ENCODE measurements at places on chromosomes 5 and 9.

DNA sequence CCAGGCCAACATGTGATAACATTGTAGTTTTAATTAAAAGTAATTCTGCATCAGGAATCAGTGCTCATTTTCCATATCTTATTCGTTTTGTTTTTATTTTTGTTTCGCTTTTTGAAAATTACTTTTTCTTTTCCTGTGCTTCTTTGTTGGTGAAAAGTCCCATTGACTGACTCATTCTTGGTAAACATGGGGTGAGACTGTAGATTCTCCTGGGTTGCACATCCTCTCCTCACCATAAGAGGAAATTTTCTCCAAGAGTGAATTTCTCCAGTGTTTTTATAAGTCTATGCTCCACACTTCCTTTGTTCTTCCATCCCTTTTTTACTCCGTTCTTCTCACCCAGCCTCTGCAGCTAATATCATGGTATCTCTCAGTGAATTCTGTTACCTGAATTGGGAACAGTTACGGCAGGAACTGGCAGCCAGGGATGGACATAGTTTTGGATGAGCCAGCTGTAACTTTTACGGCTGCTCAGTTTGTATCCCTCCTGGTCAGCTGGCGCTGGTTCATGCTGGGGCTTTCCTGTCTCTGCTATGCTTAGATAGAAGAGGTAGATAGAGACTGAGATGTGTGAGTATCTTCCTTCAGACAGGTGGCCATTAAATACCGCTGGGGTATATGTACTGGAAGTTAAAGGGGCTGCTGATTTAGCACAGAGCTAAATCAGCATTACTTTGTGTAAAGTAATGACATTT is 80.0 kb downstream of the MAN2A1 start:
- DNase-seq = no peak

DNA sequence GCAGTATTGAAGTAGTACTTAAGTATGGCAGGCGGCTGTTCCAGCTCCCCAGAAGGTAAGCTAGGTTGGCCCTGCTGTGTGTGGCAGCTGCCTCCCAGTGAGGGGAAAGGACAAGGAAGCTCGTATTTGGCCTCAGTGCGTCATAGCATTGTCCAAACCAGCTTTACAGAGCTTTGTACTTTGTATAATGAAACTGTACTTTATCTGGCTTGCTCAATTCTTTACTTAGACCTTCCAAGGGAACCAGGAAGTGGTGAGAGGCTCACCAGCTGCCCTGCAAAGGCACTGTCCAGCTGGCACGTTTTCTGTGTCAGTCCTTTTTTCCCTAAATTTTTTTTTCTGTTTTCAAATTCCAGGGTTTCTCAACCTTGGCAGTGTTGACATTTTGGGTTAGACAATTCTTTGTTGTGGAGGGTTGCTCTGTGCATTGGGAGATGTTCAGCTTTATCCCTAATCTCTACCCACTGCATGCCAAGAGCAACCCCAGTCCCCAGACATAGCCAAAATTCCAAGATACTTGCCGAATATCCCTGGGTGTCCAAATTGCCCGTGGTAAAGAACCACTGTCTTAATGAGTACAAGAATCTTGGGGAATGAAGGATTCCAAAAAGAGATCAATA is 474.5 kb downstream of the LRRC70 start:
- DNase-seq = no peak

DNA sequence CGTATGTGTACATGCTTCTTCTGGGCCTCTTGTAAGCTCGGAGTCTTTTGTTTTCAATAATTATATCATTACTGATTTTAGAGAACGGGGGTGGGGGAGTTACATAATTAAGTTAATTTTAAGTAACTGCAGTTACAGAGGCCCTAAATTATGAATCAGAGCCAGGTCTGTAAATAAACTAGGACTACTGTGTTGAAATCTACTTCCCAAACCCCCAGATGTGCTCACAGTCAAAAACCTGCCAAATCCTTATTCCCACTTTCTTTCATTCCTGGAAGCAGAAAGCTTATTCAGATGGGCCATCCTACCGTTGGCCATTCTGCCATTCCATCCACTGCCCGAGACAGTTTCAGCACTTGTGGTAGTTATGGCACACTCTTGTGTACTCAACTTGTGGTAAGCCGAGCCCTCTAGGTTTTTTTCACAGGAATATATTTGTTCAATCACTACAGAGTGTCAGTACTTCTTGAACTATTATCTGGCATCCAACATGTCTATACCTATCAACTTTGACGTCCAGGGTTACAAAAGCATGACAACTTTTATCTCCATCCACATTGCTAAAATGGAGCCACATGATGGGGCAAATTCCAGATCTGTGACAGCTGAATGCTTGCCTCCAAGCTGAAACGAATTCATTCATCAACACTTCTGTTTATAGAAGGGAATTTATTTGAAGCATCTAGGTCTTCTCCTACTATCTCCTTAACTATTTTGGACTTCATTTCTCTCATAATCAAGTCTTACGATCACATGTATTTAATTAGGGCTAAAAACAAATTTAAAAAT is 37.8 kb downstream of the GLRX start:
- no peak for DNase-seq

GRCh38 chr5:103224118-103224893 is 34.3 kb upstream of the MACIR start:
- no peak for DNase-seq

DNA sequence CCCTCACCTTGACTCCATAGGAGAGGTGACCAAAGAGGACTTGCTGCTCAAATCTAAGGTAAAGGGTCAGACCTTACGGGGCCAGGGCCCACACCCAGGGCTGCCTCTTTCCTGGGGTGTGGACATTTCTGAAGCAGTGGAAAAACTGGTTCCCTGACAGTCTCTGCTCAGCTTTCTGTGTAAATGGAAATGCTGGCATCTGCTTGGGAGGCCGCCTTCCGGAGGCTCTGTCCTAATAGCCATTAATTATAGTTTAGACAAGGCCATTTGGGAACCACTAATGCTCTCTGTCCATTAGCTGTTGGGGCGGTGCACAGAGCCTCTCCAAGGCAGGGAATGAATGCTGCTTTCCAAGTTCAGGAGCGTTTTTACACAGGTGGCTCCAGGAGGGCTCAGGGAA is 17.3 kb downstream of the USP20 start:
- DNase-seq = no peak

GRCh38 chr5:59062986-59063683 is 480.3 kb downstream of the RAB3C start:
- DNase-seq = no peak

DNA sequence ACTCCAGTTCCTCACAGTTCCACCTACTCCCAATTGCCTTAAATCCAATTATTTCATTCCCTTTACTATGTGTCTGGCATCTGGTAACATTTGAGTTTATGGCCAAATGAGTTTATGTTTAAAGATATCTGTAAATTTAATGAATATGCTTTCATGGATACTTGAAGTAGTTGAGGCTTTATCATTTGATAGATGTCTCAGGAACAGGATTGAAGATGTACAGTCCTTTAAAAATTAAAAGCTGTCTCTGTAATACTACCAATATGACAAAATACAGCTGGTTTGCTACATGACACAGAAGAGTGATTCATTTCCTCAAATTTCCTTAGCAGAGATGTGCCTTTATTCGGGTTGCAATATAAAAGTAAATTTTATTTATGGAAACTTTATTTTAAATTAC is 2326.0 kb upstream of the ACO1 start:
- no peak for DNase-seq

DNA sequence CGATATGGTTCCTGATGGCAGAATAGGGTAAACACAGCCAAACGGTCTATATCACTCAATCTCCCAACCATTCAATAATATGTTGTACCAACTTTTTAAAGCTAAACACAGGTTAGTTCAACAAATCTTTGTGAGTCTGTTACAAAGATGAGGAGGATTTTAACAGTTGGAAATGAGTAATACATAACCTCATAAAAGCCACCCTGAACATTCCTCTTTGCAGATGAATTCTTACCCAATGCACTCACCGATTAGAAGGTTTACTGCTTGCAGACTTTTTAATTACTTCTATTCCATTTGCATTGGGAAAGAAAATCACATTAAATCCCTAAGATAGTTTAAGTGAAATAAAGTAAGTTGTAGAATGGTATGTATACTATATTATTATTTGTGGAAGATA is 23.3 kb upstream of the TRMT10B start:
- DNase-seq = no peak

DNA sequence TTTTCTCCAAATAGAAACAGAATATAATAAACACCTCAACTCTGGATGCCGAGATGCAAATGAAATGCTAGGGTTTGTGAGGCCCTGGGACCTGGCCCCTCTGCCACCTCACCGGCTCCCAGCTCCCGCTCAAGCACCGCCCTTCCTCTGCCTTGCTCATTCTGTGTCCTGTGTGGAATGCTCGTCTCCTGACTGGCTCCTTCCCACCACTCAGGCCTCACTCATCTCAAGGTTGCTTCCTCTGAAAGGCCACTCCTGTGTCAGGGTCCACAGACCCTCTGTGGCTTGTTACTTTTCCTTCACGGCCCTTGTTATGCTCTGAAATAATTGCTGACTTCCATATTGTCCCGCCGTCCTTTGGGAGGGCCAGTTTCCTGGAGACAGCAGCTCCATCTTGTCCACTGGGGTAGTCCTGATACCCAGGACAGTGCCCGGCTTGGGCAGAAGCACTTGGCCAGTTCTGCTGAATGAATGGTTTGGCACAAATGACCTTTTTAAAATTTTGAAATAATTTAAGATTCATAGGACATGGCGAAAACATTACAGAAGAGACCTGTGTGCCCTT is 15.4 kb downstream of the RNF44 start:
- no peak for DNase-seq

DNA sequence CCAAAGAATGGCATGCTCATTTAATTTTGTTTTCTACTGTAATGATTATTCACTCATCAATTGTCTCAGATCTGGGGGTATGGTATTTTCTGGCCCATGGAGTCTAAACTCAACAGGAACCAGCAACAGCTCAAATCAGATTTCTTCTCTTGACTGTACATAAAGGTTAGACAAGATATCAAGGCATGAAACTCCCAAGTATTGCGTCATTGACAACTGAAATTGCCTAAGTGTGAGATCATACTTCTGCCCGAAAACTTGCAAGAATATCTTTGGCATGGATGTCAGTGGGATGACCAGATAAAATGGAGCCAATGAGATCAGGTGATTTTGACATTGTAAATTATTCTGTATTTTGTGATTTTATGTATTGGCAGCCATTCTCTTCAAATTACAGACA is 141.7 kb upstream of the STK32A start:
- no peak for DNase-seq

- no peak for DNase-seq
These were observed 46.9 kb downstream of the HACD4 start for GRCh38 chr9:20984506-20984905.

DNA sequence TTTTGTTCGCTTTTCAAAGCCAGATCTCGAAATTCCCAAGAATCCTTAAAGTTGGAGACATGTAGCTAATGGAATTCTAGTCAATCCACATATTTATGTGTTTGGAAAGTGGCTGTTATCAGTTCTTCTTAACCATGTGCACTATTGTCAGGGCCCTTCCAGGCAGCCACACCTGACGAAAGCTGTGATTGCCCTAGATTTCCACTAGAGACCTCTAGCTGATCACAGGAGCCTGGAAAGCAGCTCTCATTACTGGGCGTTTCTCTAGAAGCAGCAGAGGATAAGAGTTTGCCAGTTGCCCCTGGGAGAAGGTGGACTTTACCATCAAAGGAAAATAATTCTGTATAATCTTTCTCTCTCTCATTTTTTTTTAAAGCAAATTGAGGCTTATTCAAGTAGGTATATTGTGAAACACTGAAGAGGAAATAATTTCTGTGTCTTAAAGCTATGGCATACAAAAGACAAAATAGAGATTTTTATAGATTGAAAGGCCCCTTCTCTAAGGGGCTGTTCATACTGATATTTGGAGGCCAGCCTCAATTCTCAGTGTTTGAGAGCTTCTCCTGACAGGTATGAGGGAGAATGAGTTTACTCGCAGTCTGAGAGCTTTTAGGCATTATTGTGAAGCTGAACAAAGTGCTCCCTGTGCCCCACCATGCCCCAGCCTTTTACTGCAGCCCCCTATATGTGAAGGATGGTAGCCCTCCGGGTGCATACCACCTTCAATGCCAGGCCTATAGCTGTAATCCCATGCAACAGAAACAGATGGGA is 405.4 kb upstream of the ACTBL2 start:
- no peak for DNase-seq

GRCh38 chr9:90843525-90843924 is 41.9 kb downstream of the SYK start:
- DNase-seq = no peak

DNA sequence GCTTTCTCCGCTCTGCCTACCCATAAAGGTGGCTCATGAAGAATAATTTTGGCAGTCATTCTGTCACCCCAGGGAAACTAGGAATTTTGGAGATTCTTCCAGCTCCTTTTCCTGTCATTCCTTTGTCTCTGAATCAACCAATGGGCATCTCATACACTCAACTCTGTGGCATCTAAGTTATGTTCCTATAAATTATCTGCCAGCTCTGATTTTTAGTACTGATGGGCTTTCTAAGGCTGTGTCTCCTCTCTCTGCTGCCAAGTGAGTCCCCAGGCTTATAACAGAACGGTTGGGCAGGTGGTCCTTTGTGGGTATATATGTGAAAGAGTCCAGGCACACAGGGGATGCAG is 226.8 kb downstream of the NMUR2 start:
- DNase-seq = no peak

DNA sequence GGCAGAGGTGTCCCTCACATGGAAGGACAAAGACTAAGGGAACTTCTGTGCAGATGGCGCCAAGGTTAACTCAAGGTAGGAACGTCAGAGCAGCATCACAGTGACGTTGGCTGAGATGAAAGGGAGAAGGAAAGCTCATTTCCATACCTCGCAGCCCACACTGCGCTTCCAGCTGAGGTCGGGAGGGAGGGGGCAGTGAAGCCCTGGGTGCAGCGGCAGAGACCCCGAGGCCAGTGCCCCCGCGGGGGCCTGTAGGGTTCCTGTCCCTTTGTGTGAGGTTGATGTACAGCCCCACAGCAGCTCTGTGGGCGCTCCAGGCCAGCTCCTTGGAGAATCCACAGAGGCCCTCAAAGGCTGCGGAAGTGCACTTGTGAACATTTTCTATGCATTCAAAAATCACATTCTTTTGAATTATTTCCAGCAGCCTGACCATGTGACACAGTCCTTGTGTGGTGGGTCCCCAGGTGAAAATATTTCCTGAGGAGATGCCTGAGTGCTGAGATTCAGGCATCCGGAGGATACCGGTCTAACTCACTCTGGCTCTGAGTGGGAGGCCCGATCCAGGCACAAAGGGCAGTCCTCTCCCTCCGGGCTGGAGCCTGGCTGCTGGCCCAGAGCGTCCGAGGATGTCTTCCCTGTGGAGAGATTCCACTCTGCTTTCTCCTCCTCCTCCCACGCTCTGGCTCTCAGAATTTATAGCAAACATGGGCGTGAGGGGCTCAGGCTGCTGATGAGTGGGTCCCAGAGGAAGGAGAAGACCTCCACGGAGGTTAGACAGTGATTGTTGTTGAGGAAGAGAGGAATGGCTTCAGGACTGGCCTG is 150.7 kb downstream of the ICE1 start:
- DNase-seq = no peak

Measured in stimulated activated CD8-positive, alpha-beta memory T cell treated with anti-CD3 and anti-CD28 coated beads, Interleukin-15, amount 100 ng/mL, for 4 hours (primary cell).